ENCODE measurements at places on chromosomes 6 and 20. TPM values are rescaled to one million over a fixed set of nuclear protein-coding genes. Genes with fewer than 3 reads are reported as not detected.
A peak's percentile ranks its signal among the peaks of the same experiment; 100 is the strongest.

GRCh38 chr6:159680104-159680503 lies 12.9 kb downstream of the SOD2 start:
- no peak for ATAC-seq

- ATAC-seq, result peak; percentile 24
These were observed 92.2 kb downstream of the CDH22 start for GRCh38 chr20:46215913-46216707.

DNA sequence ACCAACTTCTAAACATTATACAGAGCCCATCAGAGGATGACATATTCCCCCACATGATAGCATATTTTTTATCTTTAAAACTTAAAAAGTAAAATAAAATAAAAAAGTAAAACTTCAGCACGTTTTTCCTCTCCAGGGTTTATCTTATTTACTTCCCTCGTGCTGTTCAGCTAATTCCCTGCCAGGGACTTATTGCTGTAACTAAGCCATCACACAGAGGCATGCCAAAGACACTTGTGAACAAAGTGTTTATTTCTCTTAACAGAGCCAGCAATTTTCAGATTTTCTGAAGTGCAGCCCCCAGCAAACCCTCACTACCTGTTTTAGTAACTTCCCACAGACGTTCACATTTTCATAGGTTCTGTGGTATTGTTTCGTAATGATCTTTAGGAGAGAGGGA lies 293.8 kb downstream of the ZNF217 start:
- no peak for ATAC-seq

GRCh38 chr20:12051206-12052163 lies 133.8 kb downstream of the BTBD3 start:
- no peak for ATAC-seq

DACT2 gene
- 1.5 TPM for total RNA-seq

ERMARD gene
- 17.1 TPM for total RNA-seq

- ATAC-seq, result peak; percentile 6
These were observed 39.7 kb downstream of the TRAM2 start for GRCh38 chr6:52537001-52537753.

DNA sequence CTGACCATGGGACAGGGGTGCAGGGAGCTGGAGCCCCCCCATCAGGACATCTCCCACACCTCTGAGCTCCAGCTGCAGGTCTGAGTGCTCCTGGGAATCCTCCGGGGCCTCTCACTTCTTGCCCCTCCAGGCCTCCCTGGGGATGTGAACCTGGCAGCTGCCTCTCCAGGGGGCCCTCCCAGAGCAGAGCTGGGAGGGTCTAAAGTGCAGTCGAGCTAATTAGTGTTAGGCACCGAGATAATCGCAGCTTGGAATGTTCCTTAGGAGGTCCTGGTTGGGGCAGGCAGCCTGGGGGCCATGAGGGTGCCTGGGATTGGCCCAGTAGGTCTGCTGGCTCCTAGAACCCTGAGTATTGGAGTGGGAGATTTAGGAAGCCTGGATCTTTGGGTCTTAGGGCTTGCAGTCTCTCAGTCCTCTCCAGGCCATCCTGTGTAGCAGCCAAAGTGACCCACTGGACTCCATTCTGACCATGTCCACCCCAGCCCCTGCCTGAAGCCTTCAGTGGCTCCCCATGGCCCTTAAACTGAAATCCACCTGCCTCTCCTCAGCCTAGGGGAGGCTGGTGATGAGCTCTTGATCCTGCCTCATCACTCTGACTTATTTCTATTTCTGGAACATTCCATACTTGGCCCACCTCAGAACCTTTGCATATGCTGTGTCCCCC lies 26.0 kb downstream of the CEBPB start:
- ATAC-seq, result peak; percentile 38

TLDC2 gene
- total RNA-seq, result 0.73 TPM

DNA sequence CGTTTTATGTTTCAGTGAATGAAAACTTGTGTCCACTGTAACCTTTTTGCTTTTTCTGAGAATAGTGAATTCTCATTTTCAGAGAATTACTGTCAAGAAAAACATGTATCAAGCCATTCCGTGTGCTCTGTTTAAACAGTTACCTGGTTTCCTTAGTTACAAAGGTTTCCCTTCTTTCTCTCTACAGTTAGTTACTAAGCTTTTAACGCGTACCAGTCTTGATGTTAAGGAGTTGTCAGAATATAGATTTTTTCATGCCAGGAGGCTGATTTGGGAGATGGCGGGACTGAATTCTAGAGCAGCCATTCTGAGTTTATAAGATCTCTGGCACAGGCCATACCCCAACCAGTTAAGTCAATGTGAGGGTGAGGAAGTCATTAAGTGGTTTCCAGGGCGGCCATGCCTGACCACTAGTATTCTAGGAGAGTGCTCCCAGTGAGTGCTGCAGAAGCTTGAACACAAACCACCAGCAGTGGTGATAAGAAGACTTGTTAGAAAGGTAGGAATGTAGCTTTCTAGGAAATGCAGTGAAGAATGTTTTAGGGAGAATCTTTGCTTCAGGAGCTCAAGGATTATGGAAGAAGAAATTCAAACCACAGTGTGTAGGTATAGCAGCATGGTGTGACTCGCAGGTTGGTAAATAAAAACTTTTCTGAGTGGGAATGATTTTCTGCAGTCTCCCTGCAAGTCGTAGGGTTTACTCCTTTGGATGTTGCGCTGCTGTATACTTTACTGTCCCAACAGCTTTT lies 112.9 kb downstream of the JARID2 start:
- ATAC-seq, result no peak

- ATAC-seq, result peak; percentile 95
These were observed 76.0 kb downstream of the ADTRP start for GRCh38 chr6:11702500-11703130.

SNAI1 gene
- total RNA-seq, result 1.0 TPM
